ENCODE measurements at places on chromosomes 12 and 14. TPM values are rescaled to one million over a fixed set of nuclear protein-coding genes. Genes with fewer than 3 reads are reported as not detected.

The ABHD4 gene
- 77.2 TPM for total RNA-seq

The EXOC3L4 gene
- total RNA-seq = 22.9 TPM

DNA sequence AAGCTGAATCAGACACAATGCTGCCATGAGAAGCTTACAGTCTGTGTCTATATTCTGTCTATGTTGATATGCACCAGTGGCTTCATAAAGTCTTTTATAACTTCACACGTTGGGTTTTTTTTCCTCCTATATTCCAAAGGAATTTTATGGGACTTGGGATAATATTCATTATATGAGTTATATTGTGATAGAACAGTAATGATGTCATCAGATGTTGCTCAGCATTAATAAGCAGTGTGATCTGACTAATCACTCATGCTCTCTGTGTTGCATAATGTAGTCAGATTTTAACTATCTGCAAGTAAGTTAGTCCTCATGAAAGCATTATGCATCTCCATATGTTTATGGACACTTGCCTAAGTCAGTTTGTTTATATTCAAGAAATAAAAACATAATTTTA, 159.6 kb downstream of the PLCZ1 start:
- no peak for DNase-seq

DNA sequence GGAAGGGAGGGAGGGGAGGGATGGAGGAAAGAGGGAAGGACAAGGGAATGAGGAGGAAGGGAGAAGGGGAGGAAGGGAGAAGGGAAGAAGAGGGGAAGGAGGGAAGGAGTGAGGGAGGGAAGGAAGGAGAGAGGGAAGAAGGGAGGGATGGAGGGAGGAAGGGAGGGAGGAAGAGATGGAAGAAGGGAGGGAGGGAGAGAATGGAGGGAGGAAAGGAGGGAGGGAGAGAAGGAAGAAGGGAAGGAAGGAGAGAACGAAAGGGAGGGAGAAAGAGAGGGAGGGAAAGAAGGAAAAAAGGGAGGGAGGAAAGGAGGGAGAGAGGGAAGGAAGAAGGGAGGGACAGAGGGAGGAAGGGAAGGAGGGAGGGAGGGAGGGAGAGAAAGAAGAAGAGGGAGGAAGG, 49.5 kb downstream of the RIMBP2 start:
- no peak for DNase-seq

DNA sequence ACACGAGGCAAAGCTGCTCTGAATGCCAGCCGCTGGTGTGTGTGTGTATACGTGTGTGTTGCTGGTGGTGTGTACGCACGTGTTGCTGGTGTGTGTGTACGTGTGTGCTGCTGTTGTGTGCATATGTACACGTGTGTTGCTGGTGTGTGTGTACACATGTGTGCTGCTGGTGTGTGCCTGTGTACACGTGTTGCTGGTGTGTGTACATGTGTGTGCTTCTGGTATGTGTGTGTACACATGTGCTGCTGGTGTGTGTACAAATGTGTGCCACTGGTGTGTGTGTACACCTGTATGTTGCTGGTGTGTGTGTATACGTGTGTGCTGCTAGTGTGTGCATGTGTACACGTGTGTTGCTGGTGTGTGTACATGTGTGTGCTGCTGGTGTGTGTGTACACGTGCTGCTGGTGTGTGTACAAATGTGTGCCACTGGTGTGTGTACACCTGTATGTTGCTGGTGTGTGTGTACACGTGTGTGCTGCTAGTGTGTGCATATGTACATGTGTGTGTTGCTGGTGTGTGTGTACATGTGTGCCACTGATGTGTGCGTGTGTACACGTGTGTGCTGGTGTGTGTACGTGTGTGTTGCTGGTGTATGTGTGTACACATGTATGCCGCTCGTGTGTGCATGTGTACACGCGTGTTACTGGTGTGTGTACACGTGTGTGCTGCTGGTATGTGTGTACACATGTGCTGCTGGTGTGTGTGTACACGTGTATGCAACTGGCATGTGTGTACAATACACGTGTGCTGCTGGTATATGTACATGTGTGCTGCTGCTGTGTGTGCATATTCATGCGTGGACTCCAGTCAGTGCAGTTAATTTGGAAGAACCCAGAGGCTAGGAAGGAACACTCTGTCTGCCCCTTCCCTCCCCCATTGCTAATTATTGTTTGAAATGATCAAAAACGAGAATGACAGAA, 47.2 kb downstream of the CACNA2D4 start:
- DNase-seq = no peak

- no peak for DNase-seq
Measured at GRCh38 chr12:49046129-49046895, 14.3 kb downstream of the KMT2D start.
